ENCODE measurements at places on chromosomes 2 and 18.

- no peak for DNase-seq
Observed at GRCh38 chr2:230209422-230210051, 10.2 kb downstream of the SP110 start.

DNA sequence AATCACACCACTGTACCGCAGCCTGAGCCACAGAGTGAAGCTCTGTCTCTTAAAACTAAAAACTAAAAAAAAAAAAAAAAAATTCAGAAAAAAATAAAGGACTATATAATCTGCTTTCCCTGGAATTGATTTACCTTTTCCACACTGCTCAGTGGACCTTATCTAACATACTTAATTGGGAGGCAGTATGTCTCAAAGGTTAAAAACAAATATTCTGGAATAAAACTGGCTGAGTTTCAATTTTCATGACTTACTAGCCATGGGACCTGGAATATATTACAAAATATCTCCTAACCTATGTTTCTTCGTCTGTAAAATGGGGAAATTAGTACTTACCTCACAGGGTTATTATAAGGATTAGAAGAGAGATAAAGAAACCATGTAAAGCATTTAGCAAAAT, 11.8 kb downstream of the NCKAP1 start:
- no peak for DNase-seq

DNA sequence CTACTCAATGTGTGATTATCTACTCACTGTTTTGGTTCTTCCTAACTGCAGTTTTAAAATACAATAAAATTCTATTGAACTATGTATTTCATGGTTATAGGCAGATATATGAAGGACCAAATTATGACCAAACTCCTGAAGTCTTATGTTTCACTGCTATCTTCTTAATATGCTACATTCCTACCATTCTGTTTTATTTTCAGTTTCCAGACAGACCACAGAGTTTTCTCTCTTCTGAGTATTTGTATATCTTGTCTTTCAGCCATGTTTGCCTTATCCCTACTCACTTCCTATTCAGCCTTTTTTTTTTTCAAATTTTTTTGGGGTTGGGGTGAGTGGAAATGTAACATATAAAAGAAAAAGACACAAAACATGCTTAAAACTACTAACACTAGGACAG, 6.3 kb downstream of the RFTN2 start:
- DNase-seq, result no peak

DNA sequence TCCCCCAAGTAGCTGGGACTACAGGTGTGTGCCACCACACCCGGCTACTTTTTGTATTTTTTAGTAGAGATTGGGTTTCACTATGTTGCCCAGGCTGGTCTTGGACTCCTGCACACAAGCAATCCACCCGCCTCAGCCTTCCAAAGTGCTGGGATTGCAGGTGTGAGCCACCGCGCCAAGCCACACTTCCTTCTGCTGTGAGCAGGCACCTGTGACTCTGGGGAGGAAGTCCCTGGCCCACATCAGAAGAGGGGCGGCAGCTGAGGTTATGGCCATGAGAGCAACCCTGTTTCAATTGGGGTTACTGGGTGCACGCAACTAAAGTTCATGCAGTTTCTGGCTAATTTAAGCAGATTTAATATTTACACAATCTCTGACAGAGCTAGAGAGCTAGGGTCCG, 91.0 kb downstream of the PLB1 start:
- no peak for DNase-seq

DNA sequence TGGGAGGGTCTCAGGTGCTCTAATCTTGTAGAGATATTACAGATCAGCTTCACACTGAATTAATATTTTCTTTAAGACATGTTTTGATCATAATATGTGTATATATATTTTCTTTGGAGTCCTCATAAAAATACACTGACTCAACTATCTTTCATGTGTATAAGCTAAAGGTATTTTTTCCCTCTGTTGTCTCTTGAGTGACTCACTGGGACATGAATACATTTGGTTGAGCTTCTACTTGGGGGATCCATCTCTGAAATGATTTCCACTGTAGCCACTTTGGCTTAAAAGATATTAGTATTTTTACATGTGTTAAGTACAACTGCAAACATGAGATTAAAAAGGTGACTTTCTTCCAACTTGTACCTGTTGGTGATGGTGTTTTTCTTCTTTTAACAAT, 140.8 kb downstream of the TTN start:
- DNase-seq, result no peak

DNA sequence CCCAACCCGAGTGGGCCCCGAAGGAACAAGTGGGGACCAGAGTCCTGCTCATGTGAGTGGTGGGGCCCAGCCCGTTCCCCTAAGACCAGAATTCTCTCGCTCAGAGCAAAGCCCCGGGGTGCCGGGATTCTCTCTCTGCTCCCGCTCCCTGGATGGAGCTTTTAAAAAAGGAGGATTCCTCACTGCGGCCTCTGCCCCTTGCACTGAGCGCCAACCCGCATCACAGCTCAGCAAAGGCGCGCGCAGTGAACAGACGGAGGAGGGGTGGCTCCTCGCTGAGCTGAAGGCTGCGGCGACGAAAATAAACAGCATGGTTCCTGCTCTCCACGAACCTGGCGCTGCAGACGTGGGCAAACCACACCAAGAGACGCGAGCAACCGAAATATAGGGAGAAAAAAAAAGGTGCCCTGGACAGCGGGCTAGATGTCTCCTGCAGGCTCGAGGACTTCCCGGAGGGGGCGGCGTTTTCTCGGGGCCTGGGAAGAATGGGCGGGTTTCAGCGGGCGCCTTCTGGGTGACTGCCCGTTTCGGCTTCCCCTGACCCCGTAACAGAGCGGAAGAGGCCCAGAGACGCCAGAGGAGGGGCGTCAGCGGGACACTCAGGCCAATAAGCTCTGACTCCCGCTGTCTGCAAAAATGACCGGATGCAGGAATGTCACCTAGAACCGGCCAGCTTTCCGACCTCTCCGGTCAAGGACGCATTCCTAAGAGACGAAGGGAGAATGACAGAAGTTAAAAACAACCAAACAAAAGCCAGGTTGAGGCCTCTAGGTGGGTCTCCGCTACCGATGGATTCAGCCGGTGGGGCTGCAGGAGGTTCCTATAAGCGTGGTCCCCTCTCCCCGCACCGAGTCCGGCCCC, 819 bp upstream of the KLF11 start:
- DNase-seq, result no peak

- DNase-seq, result no peak
Observed at GRCh38 chr18:28723506-28723905, 546.6 kb upstream of the CDH2 start.

GRCh38 chr2:214699236-214699635, 110.2 kb downstream of the BARD1 start:
- DNase-seq, result no peak

DNA sequence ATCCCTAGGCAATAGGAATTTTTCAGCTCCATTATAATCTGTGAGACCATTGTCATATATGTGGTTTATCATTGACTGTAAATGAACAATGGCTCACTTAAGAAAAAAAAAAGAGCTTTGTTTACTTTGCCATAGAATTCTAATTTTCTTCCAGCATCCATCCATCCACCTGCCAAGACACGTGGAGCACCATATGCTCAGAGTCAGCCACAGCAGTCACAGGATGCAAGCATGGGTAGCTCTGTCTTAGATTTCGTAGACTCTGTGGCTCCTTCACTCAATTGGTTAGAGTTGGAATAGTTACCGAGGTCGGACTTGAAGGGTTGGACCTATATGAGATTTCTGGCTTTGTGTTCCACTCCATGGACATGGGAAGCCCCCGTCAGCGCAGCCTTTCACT, 75.6 kb downstream of the COA5 start:
- DNase-seq, result no peak

- DNase-seq, result no peak
Observed at GRCh38 chr2:204749319-204749718, 204.0 kb downstream of the PARD3B start.

GRCh38 chr2:71070294-71071093, 2.0 kb downstream of the NAGK start:
- DNase-seq, result peak; percentile 67

DNA sequence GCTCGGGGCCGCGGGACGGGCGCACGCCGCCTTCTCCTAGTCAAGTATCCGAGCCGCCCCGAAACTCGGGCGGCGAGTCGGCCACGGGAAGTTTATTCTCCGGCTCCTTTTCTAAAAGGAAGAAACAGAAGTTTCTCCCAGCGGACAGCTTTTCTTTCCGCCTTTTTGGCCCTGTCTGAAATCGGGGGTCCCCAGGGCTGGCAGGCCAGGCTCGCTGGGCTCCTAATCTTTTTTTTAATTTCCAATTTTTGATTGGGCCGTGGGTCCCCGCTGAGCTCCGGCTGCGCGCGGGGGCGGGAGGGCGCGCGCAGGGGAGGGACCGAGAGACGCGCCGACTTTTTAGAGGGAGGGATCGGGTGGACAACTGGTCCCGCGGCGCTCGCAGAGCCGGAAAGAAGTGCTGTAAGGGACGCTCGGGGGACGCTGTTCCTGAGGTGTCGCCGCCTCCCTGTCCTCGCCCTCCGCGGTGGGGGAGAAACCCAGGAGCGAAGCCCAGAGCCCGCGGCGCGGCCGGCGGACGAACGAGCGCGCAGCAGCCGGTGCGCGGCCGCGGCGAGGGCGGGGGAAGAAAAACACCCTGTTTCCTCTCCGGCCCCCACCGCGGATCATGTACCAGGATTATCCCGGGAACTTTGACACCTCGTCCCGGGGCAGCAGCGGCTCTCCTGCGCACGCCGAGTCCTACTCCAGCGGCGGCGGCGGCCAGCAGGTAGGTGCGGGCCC, 617 bp downstream of the FOSL2 start:
- DNase-seq, result peak; percentile 61

- no peak for DNase-seq
Observed at GRCh38 chr2:23944527-23944926, 4.3 kb downstream of the UBXN2A start.

DNA sequence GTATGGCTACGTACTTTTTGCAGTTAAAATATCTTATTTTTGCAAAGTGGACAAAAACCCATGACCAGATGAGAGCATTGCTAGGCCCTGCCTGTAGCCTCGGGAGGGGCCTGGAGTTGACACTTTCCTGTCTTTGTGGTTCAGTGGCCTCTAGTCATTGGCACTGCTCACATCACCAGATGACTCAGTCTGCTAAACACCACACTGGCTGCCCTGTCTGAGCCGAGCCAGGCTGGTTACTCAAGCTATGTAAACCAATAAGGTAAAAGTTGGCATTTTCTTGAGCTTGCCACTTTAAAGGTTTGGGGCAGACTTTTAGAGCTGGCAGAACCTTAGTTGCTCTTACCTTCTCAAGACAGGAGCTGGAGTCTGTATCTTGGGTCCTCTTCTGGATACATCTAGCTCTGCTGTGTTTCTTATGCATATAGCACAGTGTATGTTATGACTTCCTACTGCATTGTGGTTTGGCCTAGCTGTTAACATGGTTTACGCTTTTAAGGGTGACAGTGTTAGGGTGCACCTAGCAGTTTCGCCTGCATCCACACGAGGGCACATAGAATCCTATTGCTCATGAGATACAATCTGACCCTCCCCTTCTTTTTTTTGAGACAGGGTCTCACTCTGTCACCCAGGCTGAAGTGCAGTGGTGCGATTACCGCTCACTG, 76.4 kb downstream of the AP1S3 start:
- no peak for DNase-seq

GRCh38 chr2:20356042-20356441, 5.4 kb upstream of the PUM2 start:
- no peak for DNase-seq

GRCh38 chr18:70627182-70627802, 338.4 kb downstream of the SOCS6 start:
- DNase-seq, result no peak

- no peak for DNase-seq
Observed at GRCh38 chr2:68834737-68835376, 36.3 kb downstream of the BMP10 start.

- DNase-seq, result peak; percentile 59
Observed at GRCh38 chr2:28751956-28752630, 463 bp downstream of the PPP1CB start.

GRCh38 chr18:23943903-23944624, 70.5 kb upstream of the TTC39C start:
- no peak for DNase-seq

GRCh38 chr2:74006459-74006858, 21.7 kb downstream of the TET3 start:
- peak; percentile 92 for DNase-seq

Data from NCI-H82 (cell line).